Osteocyte (in vitro differentiated cells): ENCODE measurements at places on chromosomes 16 and 17.

GRCh38 chr17:1008008-1008761 is 11.3 kb downstream of the TIMM22 start:
- no peak for DNase-seq

- no peak for DNase-seq
These were observed 40.0 kb downstream of the FAM20A start for GRCh38 chr17:68560966-68561720.

DNA sequence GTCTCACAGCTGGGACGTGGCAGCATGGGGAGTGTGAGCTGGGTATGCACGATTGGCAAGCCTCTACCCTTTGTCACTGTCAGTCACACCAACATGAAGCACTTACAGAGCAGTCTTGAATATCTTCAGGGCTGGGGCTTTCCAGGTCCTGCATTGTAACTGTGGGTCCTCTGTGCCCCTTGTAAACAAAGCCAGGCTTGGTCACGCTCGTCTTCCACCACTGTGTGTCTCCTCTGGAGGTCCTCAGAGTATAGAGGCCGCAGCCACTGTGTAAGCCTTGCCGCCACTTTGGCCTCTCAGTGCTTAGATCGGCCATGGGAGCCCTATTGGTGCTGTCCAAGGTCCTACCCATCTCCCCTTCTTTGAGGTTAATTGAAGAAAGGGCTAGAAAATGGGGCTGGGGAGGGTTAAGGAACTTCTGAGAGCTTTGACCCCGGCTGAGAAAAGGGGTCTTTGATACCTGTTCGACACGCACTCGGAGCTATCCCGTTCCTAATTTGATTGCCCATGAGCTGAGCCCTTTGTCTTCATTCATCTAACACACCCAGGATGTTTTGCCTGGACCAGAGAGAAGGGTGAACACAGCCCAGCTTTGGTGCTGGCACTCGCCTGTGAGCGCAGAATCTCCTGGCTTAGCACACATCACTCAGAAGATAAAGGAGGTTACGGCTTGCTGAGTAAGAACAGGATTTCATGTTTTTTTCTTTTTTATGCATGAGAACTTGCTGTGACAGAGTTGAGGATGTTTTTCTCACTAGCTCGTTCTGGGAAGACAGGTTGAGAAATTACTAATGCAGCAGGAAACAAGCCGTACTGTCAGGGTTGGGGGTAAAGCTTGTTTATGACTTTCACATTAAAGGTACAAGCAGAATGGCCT is 267.9 kb downstream of the CPPED1 start:
- DNase-seq, result no peak

GRCh38 chr17:32882734-32883133 is 5.8 kb upstream of the MYO1D start:
- no peak for DNase-seq
